Effector memory CD4-positive, alpha-beta T cell (primary cell): ENCODE measurements at places on chromosomes 1 and 21.

DNA sequence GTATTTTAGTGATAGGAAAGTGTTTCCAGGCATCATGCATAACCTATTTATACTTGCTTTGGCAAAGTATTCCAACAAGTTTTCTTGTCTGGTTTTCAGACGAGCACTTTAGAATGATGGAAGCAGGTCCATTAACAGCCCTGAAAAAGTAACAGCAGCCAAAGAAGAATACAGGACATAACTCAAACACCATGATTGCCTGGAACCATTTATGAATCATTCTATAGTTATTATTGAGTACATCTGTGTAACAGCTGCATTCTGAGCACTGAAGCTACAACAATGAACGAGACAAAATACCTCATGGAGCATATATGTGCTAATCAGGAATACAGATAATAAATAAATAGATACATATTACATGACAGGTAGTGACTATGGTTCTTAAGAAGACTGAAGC is 12.6 kb downstream of the IL10RB start:
- no peak for DNase-seq
- H3K27me3 ChIP-seq: no peaks in the 10 kb centered on the region
- no peaks in the 10 kb centered on the region for H3K4me1 ChIP-seq
- no peak overlapping the region for H3K27ac ChIP-seq
- no peak overlapping the region for H3K4me3 ChIP-seq
- peaks cover 44% of the 10 kb centered on the region for H3K36me3 ChIP-seq

GRCh38 chr1:109255097-109255651 is 5.8 kb downstream of the CELSR2 start:
- no peaks in the 10 kb centered on the region for H3K36me3 ChIP-seq
- no peaks in the 10 kb centered on the region for H3K27me3 ChIP-seq
- no peak for DNase-seq
- no peak overlapping the region for H3K4me3 ChIP-seq

- H3K36me3 ChIP-seq: no peaks in the 10 kb centered on the region
- H3K27me3 ChIP-seq: no peaks in the 10 kb centered on the region
- no peak overlapping the region for H3K4me3 ChIP-seq
- no peak for DNase-seq
- H3K4me1 ChIP-seq: no peaks in the 10 kb centered on the region
These were observed 75.0 kb downstream of the PTPN14 start for GRCh38 chr1:214476229-214476985.

DNA sequence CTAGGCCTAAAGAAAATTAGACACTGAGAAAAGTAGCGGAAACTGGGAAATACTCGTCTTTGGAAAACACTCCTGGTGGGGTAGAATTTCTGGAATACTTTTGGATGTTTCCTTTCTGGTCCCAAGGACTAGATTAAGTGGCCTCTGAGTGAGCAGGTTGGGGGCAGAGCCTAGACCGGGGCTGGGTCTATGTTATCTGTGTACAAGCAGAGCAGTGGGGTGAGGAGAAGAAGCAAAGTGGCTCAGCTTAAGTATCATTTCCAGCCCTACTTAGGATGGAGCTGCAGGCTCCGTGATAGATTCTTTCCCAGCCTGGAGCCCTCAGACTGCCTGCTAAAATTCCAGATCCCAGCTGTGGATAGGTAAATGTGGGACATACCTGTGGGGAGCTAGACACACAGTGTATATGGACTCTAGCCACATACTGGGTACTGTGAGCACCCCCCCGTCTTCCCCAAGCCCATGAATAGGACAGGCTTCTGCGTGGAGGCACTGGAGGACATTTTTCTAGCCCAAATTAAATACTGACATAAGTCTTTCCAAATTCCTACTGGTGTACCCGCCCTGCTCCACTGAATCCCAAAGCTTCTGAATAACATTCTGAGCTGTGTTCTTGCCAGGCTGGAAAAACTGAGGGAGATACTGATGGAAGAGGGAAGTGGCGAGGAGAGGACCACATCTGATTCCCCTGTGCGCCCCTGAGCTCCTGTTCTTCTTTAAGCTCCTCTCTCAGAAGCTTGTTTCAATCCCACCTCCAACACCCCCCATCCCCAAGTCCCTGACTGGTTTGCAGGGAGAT is 6.8 kb downstream of the FMOD start:
- H3K27me3 ChIP-seq: no peaks in the 10 kb centered on the region
- no peak for DNase-seq
- no peak overlapping the region for H3K4me3 ChIP-seq
